ENCODE measurements at places on chromosomes 2 and 18.

- no peak for DNase-seq
Observed at GRCh38 chr2:24020244-24020643, 10.4 kb downstream of the MFSD2B start.

DNA sequence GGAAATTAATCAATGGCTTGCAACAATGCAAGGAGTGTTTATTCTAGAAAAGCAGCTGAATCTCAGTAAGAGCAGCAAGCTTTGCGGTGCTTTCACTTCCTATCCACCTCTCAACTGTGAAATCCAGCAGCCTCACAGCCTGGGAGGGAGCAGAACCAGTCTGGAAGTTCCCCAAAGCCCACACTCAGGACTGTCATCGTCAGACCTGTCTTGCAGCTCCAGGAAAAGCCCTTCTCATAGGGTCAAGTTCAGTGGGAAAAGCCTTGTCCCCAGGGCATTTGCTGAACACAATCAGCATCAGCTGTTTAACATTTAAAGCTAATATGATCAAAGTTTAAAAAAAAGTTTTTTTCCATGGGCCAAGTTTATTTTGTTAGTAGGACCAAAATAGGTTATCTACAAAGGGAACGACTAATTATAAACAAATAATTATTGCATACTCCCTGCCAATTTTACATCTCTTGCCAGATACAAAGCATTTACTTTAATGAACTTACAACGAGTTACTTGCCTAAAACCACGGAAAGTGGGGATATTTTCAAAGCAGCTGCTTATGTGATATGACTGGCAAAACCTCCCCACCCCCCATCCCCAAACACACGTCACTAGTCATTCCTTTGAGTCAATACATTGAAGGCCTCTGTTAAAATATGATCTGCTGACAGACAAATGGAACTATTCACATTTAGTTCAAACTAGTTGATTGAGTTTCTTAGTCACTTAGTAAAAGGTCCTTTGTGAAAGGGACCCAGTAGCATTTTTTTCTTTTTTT is 36.8 kb downstream of the PARD6G start:
- no peak for DNase-seq

- DNase-seq = no peak
Observed at GRCh38 chr2:48938231-48938630, 182.7 kb upstream of the LHCGR start.

GRCh38 chr18:68402784-68403183 is 312.1 kb downstream of the TMX3 start:
- no peak for DNase-seq

DNA sequence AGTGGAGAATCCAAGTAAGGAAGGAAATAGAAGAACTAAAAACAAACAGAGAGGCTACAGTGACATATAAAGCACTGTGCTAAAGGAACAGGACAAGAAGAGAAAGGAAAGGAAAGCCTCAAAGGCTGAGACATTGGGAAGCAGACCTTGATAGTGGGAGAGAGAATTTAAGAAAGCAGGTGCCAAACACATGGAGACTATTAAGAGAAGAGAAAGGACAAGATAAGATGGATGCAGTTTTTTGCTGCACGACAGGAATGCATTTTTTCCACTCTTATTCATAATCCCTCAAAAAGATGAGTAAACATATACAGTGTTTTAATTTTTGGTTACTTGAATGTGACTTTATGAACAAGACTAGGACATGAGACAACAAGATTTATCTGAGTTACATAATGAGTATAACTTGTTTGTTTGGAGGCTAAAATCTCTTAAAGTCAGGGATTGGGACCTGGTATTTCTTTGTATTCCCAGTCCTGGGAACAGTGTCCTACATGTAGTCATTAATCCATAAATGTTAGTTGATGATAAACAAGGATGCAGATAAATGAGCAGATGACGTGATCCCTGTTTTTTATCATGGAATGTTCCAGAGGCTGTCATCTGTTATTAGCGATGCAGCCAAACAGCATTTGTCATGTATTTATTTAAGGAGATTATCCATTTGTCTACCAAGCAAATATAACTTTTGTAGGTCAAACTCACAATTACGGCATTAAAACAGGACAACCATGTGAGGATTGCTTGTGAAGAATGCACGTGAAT is 141.7 kb downstream of the DNER start:
- no peak for DNase-seq

GRCh38 chr2:100718065-100718629 is 101.8 kb upstream of the NPAS2 start:
- DNase-seq = no peak

DNA sequence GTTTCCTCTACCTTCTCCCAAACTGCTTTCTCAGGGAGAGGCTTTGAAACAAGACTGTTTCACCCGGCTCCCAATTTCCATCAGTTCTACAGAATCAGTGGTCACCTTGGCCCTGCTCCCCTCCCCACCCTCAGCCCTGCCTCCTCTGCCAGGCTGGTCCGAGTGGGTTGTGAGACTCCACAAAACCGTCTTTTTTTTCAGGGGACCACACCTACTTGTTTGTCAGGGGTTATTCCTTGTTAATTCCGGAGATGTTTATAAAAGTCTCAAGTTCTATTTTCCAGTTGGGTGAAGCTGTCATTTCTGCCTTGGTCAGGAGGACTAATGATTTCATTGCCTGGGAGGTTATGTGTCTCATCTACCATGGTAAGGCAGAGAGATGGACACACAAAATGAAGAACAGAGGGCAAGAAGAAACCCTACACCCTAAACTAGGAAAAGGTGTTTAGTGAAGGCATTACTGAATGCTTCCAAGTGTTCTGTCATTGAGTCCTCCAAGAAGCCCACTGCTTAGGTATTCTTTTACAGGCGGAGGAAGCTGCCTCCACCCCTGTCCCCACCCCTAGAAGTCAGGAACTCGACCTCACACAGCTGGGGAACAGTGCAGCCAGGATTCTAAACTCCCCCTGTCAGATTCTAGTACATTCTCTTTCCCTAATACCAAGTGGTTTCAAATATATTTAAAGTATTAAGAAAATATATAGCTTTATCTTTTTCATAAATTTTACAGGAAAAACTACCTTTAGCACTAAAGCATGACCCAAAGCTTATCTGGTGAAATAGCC is 46.3 kb downstream of the COPS8 start:
- no peak for DNase-seq

DNA sequence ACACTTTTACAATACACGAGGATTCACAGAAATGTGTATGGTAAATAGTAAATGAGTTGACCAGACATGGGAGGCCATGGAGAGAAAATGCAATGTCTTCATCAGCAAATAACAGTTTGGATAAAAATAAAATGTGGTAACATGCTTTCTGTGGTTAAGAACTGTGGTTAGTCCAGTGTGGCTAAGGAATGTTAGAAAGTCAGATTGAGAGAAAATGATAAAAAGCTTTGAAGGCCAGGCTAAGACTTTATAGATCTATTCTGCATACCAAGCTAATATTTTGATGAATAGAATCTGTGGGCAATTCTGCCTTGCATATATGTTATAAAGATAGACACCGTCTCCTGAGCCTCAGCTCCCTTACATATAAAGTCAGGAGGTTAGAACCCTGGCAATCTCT is 215.9 kb downstream of the SOX11 start:
- no peak for DNase-seq

DNA sequence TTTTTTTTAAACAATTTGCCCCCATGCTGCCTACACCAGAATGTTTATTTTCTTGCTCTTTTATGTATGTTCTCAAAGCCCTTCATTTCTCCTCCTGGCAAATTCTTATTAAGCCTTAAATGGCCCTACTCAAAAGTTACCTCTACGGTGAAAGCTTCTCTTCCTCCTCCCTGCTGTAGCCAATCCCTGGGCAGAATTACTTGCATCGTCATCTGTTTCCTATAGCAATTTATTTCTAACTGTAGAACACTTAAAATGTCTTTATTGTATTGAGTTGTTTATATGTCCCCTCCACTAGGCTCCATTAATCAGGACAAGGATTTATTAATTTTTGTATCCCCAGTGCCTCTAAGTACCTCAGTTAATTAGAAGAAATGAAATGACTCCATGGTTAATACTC is 2.5 kb upstream of the RAD51AP2 start:
- no peak for DNase-seq

DNA sequence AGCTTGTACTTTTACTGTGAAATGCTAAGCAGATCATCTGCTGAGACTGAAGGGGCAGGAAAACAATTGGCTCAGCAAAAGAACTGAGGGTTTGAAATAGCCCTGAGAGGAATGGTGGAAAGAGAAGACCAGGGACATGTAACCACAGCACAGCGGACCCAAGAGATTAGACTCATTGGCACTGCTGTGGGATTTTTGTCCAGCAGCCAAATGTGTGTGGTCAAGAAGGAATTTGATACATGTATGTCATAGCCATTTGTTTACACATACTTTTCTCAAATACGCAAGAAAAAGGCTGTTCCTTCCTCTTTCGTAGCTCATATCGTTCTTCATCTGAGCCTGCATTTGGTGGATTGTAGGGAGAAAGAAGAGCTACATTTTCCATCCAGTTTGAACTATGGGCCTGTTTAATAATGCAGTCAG is 73.8 kb downstream of the TRABD2A start:
- no peak for DNase-seq

DNA sequence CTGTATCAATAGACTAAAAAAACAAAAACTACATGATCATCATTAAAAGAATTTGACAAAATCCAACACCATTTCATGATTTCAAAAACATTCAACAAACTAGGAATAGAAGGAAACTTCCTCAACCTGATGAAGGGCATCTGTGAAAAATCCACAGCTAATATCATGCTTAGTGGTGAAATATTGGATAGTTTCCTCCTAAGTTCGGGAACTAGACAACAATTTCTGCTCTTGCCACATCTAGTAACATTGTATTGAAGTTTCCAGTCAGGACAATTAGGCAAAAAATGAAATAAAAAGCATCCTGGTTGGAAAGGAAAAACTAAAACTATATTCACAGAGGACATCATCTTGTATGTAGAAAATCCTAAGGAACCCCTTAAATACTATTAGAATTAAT is 34.8 kb downstream of the TNS1 start:
- DNase-seq = no peak

DNA sequence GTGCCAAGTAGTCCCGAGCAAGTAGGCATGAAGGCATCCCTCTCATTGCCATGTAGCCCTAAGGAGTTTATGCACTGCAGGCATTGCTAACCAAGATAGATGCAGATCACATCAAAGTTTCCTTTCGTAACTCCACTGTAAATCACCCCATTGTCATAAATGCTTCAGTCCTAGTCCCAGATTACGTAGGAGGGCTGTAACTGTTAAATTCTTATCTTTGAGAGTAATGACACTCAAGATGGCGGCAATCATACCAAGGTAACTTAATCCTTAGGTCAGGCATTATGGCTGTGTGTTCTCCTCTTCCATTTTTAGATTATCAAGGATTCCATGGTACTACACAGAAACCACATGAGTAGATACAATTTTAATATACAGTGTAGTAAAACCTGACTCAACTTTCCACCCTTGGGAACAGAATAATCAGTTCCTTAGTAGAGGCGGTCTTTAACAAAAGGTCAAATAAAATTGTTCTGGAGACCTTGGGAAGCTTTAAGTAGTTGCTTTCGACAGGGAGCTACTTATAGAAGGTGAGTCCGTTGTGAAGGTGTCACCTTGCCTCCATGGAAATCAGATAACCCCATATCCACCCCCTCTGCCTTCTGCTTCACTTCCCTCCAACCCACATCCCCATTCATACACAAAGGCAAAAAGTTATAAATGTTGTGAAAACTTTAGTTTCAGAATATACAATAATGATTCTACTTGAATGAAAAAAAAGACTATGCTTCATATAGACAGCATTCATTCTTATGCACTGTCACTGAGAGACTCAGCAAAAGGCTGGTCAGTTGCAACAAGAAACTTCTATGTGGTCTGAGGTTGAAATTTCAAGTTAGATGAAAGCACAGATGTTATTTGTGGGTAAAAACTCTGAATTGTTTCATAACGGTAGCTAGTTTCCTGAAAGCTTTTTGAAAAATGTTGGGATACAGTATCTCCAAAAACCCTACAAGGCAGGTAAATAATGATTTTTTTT is 64.8 kb upstream of the GALNT5 start:
- no peak for DNase-seq

DNA sequence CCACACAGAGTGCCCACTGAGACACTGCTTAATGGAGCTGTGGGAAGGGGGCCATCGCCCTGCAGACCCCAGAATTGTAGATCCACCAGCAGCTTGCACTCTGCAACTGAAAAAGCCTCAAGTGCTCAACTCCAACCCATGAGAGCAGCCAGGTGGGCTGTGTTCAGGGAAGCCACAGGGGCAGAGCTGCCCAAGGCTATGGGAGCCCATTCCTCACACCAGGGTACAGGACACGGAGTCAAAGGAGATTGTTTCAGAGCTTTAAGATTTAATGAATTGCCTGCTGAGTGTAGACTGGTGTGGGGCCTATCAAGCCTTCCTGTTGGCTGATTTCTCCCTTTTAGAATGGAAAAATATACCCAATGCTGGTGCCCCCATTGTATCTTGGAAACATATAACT is 17.2 kb downstream of the TPO start:
- DNase-seq = no peak

DNA sequence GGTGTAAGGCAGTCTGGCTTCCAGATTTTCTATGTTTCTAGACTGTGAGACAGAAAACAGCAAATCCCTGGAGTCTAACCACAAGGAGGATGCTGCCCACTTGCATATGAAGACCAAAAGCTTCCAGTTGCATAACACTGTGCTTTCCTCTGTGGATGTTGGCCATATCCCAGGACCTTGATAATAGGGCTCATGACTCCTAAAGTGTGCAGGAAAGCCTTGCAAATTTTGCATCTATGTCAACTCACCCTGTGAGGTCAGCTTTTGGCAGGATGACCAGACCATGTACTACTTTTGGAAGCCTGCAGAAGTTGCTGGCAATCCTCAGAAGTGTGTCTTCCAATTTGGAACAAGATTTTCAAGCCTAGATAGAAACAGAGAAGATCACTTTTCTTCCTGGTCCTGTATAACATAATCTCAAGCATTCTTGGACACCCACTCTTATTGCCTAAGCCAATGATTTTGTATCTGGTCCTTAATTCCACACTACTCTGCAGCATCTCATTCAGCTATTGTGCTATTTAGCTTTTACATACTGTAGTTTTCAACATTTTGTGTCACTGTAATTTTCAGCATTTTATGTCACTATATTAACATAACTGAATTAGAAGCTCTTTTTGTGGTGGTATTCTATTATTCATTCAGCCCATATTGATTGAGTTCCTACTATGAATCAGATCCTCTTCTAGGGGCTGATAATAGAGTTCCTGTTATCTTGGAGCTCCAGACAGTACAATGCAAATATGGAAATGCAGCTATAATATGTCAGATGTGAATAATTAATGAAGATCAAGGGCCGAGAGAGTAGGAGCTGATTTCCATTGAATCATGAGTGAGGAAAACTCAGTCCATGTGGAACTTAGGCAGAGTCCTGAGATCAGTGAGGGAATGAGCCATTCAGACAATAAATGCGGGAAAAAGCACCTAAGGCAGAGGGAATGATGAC is 85.3 kb upstream of the RAB27B start:
- DNase-seq = no peak

- DNase-seq = no peak
Observed at GRCh38 chr2:203898657-203899056, 31.1 kb downstream of the CTLA4 start.

GRCh38 chr18:54261894-54262293 is 7.4 kb upstream of the POLI start:
- DNase-seq = no peak

Data from neural progenitor cell (in vitro differentiated cells).